ENCODE measurements at places on chromosomes 2 and 18. TPM values are rescaled to one million over a fixed set of nuclear protein-coding genes. Genes with fewer than 3 reads are reported as not detected.

WDR54 gene
- total RNA-seq = 4.5 TPM

GRCh38 chr2:26011990-26012856, 21.7 kb upstream of the RAB10 start:
- peak; percentile 67 for DNase-seq

- DNase-seq = no peak
These were observed 8.1 kb upstream of the ZNF236 start for GRCh38 chr18:76814256-76814655.

GRCh38 chr18:48137374-48138081, 207.1 kb upstream of the SMAD2 start:
- peak; percentile 74 for DNase-seq

ATG16L1 gene
- total RNA-seq = 29.5 TPM

- DNase-seq = no peak
These were observed 61.8 kb downstream of the RFTN2 start for GRCh38 chr2:197613509-197613987.
